Thyroid gland (tissue), 4 donors: ENCODE measurements at places on chromosomes 7 and 10. TPM values are rescaled to one million over a fixed set of nuclear protein-coding genes. Genes with fewer than 3 reads are reported as not detected.

CLEC5A gene
- 0.33 TPM for total RNA-seq

PDZD7 gene
- 1.1 TPM for total RNA-seq

GRCh38 chr10:63266391-63267316 is 133.5 kb downstream of the NRBF2 start:
- DNase-seq: no peak

DNA sequence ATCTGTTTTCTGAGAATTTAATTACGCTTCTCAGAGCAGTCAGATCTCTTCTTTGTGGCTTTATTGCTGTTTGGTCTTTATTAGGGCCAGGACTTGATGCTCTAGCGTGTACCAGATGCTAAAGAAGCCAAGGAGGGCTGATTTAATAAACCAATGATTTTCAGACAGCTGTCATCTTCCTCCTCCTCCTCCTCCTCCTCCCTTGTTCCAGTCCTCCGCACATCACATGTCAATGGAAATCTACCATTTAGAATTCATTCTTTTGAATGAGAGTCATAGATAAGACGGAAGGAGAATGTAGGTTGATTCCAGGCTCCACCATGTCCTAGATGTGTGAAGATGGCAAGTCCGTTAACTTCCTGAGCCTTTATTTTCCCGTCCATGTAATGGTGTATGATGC is 156.3 kb downstream of the CAMK1D start:
- no peak for DNase-seq

DNA sequence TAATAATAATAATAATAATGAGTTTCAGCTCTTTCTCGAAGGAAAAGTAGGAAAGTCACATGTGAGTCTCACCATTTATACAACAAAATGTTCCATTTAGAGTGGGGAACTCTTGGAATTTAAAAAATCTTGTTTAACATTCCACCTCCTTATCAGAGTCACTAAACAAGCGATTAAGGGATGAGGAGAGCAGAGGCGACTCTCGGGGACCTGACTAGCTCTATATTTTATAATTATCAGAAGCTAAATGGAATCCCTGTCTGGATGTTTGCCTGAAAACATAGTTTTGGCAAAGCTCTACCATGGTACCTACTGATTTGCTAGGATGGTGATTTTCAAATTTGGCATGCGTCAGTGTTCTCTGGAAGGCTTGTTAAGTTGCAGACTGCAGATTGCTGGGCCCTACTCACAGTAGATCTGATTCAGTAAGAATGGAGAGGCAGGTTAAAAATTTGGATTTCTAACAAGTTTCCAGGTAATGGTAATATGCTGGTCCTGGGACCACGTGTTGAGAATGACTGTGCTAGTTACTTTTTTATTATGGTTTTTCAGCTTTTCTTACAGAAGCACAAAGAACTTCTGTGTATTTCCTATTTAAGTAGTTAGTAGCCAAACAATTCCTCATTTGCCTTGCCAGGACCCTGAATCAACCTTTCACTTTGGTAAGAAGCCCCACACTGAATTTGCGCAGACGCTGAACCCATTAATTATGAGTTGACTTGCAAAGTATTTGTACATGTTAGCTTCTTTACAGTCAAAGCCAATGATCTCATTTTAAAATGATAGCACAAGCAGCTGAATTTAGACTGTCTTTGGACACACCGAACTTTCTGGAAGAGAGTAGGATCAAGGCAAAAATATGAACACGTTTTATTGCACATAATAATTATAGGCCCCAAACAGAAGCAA is 39.5 kb downstream of the CPED1 start:
- DNase-seq: no peak
